ENCODE measurements at places on chromosomes 16 and 17. TPM values are rescaled to one million over a fixed set of nuclear protein-coding genes. Genes with fewer than 3 reads are reported as not detected.

- peaks cover 7% of the 10 kb centered on the region for H3K4me1 ChIP-seq
- H3K4me3 ChIP-seq, result no peak overlapping the region
- H3K27ac ChIP-seq, result no peak overlapping the region
- no peaks in the 10 kb centered on the region for H3K27me3 ChIP-seq
These were observed 216.4 kb upstream of the CIBAR2 start for GRCh38 chr16:85328676-85329058.

Gene STH
- total RNA-seq, result not detected

Gene ZP2
- total RNA-seq, result not detected

- no peaks in the 10 kb centered on the region for H3K4me1 ChIP-seq
- DNase-seq, result no peak
- H3K4me3 ChIP-seq, result no peak overlapping the region
These were observed 18.4 kb downstream of the TBX21 start for GRCh38 chr17:47751471-47751870.

DNA sequence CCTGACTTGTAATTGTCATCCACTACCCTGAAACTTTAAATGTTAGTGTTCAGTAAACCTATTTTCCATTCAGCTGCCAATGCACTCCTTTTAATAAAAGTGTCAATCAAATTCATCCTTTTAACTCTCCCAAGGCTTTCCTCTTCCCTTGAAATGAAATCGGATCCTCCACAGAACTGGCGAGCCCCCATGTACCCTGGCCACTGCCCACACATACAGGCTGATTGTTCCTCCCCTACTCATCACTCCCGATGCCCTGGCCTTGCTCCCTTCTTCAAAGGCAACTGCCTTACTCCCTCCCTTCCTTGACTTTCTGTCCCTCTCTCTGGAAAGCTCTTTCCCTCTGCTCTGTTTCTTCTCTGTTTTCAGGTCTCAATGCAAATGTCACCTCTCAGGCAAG lies 7.6 kb downstream of the KRT33A start:
- H3K36me3 ChIP-seq, result no peaks in the 10 kb centered on the region
- no peak overlapping the region for H3K4me3 ChIP-seq
- no peaks in the 10 kb centered on the region for H3K27me3 ChIP-seq
- DNase-seq, result no peak

GRCh38 chr17:19644493-19645210 lies 3.9 kb upstream of the ALDH3A2 start:
- H3K27me3 ChIP-seq, result no peaks in the 10 kb centered on the region
- H3K4me3 ChIP-seq, result no peak overlapping the region
- peaks cover 35% of the 10 kb centered on the region for H3K4me1 ChIP-seq
- DNase-seq, result no peak
- H3K36me3 ChIP-seq, result no peaks in the 10 kb centered on the region

Gene MYO15B
- 151 TPM for total RNA-seq

Gene CCL8
- 2.5 TPM for total RNA-seq

DNA sequence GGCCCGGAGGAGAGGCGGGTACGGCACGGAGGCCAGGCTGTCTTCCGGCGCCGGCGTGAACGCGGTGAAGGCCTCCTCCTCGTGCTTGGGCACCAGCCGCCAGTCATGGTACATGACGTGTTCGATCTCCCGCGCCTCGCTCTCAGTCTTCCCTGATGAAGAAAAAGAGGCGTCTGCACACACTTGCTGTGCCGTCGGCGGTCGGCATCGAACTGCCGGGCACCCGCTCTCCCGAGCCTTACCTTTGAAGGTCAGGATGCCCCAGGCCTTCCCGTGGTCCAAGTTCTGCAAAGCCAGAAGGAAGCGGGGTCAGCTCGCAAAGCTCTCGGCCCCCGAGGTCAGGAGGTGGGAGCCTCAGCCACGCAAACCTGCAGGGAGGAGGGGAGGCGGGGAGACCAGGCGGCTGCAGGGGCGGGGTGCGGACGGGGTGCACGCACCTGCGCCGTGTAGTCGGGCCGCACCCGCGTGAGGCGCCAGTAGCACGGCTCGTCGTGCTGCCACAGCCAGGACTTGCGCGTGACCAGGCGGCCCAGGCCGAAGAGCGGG lies at the start of gene EME2:
EME2 (plus strand) TSS at position 449 of the 546 bp plus-strand sequence. CDS start 418 bp downstream, outside the sequence.
- DNase-seq, result no peak
- H3K27me3 ChIP-seq, result no peaks in the 10 kb centered on the region
- H3K4me3 ChIP-seq, result peak within 1 kb of the TSS; percentile 95
- peak within 1 kb of the TSS; percentile 92 for H3K27ac ChIP-seq
- peaks cover 30% of the 10 kb centered on the region for H3K36me3 ChIP-seq

Gene ITGAL
- total RNA-seq, result 3.2 TPM

- no peak for DNase-seq
- H3K27ac ChIP-seq, result no peak overlapping the region
- H3K4me3 ChIP-seq, result no peak overlapping the region
- peaks cover 31% of the 10 kb centered on the region for H3K4me1 ChIP-seq
These were observed 6.2 kb upstream of the CYLD start for GRCh38 chr16:50735629-50736122.

GRCh38 chr17:72011561-72011960 lies 109.3 kb upstream of the SOX9 start:
- no peaks in the 10 kb centered on the region for H3K4me1 ChIP-seq
- no peaks in the 10 kb centered on the region for H3K36me3 ChIP-seq
- no peak for DNase-seq
- no peak overlapping the region for H3K27ac ChIP-seq
- H3K4me3 ChIP-seq, result no peak overlapping the region

DNA sequence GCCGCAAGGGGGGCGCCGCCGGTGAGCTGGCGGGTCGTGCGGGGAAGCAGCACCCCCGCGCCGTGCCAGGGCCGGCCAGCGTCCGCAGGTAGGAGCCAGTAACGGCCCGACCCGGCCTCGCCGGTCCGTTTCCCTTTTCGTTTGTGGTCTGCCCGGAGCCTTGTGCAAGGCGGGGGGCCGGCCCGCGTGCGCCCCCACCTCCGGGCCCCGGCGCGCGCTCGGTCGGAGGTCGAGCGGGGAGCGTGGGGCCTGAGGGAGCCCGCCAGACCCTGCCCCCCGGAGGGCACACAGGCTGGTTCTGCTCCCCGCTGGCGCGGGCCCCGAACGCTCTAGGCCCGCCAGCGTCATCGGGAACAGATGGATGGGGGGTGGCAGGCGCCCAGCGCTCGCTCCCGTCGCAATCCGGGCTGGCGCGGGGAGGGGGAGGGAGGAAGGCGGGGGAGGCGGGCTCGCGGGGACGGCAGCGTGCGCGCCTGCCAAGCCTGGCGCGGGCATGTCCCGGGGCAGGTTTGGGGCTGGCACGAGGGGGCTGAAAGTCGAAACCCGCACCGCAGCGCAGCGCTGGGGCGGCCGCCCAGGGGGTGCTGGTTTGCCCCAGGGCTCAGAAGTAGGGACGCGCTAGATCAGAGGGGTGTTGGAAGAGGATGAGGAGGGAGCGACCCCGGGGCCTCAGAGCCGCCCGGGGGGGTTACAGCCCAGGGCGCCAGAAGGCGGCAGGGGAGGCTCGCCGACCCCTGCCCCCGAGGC lies 1.5 kb upstream of the GSE1 start:
- DNase-seq, result peak; percentile 28
- H3K4me3 ChIP-seq, result peak overlapping the region; percentile 87
- peaks cover 13% of the 10 kb centered on the region for H3K4me1 ChIP-seq
- H3K27ac ChIP-seq, result peak overlapping the region; percentile 80

All from thoracic aorta (tissue), 2 donors.